Naive thymus-derived CD8-positive, alpha-beta T cell (primary cell): ENCODE measurements at places on chromosomes 2 and 18. TPM values are rescaled to one million over a fixed set of nuclear protein-coding genes. Genes with fewer than 3 reads are reported as not detected.

Gene FZD7
- 1.2 TPM for total RNA-seq

Gene REV1
- 75.4 TPM for total RNA-seq

Gene COLEC12
- not detected for total RNA-seq

Gene NCKAP5
- total RNA-seq = not detected

Gene PCBP1
- total RNA-seq = 386 TPM

Gene FBLN7
- 10.3 TPM for total RNA-seq

Gene ALLC
- not detected for total RNA-seq

Gene NPPC
- not detected for total RNA-seq

Gene SNED1
- total RNA-seq = 99.9 TPM

Gene UXS1
- 187 TPM for total RNA-seq

- H3K36me3 ChIP-seq = peaks cover 11% of the 10 kb centered on the region
- peak; percentile 10 for DNase-seq
- peaks cover 12% of the 10 kb centered on the region for H3K4me1 ChIP-seq
- peaks cover 48% of the 10 kb centered on the region for H3K27me3 ChIP-seq
Observed at GRCh38 chr2:1750933-1751766, 6.8 kb upstream of the PXDN start.

- no peak overlapping the region for H3K4me3 ChIP-seq
- H3K27ac ChIP-seq = no peak overlapping the region
- no peak for DNase-seq
- H3K4me1 ChIP-seq = no peaks in the 10 kb centered on the region
- H3K27me3 ChIP-seq = peaks cover 2% of the 10 kb centered on the region
Observed at GRCh38 chr18:68409576-68409975, 305.3 kb downstream of the TMX3 start.

- peaks cover 4% of the 10 kb centered on the region for H3K36me3 ChIP-seq
- H3K27ac ChIP-seq = no peak overlapping the region
- DNase-seq = no peak
- H3K4me3 ChIP-seq = no peak overlapping the region
Observed at GRCh38 chr2:102277202-102277700, 34.1 kb upstream of the IL1RL1 start.

- no peak for DNase-seq
- no peak overlapping the region for H3K4me3 ChIP-seq
- H3K27ac ChIP-seq = no peak overlapping the region
- no peaks in the 10 kb centered on the region for H3K27me3 ChIP-seq
Observed at GRCh38 chr2:119846021-119846420, 86.3 kb downstream of the PTPN4 start.

DNA sequence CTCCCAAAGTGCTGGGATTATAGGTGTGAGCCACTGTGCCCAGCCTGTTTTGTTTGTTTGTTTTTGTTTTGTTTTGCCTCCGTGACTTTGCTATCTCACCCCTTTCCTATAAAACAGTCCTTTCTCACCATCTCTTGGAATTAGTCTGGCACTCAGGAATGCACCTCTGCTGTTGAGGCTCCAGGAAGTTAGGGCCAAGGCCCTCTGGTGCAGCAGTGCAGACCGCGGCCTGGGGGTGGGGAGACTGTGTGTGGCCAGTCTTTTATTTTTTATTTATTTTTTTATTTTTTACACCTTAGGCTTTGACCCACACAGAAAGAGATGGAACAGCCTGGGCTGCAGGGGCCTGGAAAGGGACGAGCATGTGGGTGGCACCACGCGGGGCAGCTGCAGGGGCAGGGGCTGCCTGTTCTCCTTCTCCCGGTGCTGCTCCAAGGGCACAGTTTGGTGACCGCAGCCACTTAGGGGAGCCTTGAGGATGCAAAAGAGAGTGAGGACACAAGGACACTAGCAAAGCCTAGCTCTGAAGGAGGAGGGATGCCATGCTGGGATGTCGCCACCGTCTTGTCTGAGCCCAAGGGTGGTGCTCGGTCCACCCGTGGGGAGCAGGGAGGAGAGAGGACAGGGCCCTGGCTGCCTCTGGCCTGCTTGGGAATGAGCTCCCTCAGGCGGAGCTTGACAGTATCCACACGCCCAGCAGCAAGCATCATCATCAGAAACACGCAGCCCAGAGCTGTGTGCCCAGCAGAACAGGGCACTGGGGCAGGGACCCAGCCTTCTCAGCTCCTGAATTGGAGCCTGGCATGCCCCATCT lies 19.4 kb upstream of the ALPI start:
- no peak overlapping the region for H3K4me3 ChIP-seq
- H3K36me3 ChIP-seq = no peaks in the 10 kb centered on the region
- peaks cover 5% of the 10 kb centered on the region for H3K4me1 ChIP-seq
- no peak overlapping the region for H3K27ac ChIP-seq
- no peak for DNase-seq

GRCh38 chr18:58515175-58515775 lies 113.6 kb downstream of the ALPK2 start:
- no peaks in the 10 kb centered on the region for H3K4me1 ChIP-seq
- H3K4me3 ChIP-seq = no peak overlapping the region
- no peaks in the 10 kb centered on the region for H3K36me3 ChIP-seq
- H3K27ac ChIP-seq = no peak overlapping the region
- peaks cover 6% of the 10 kb centered on the region for H3K27me3 ChIP-seq

GRCh38 chr2:226366920-226367319 lies 432.7 kb downstream of the IRS1 start:
- DNase-seq = no peak
- no peak overlapping the region for H3K27ac ChIP-seq
- H3K4me1 ChIP-seq = no peaks in the 10 kb centered on the region
- no peaks in the 10 kb centered on the region for H3K36me3 ChIP-seq
- peaks cover 21% of the 10 kb centered on the region for H3K27me3 ChIP-seq
- no peak overlapping the region for H3K4me3 ChIP-seq

- H3K27me3 ChIP-seq = no peaks in the 10 kb centered on the region
- H3K27ac ChIP-seq = no peak overlapping the region
- H3K4me1 ChIP-seq = no peaks in the 10 kb centered on the region
- no peaks in the 10 kb centered on the region for H3K36me3 ChIP-seq
- DNase-seq = no peak
Observed at GRCh38 chr2:188848887-188849435, 125.2 kb upstream of the COL3A1 start.

DNA sequence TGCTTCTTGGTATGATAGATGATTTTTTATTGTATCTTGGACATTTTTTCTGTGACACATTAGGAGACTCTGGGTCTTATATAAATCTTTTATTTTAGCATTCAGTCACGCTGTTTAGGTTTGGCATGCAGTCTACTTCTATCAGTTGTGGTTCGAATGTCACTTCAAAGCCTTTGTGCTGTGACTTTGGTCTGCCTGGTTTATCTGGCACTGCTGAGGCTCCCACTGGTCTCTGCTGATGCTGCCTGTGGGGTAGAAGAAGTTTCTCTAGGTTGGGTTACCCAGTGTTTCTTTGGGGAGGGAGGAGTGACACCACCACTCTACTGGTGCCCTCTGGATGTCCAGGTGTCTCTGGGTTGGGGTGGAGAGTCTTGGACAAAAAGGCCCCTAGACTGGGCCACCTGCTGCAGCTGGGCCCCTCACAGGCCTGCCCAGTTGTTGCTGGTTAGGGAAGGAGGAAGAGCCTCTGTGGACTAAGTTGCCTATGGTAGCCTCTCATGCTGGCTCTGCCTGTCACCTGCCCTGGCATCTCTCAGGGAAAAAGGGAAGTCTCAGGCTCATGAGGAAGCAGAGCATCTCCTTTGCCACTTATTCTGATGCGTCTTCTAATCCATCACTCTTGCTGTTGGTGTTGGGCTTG lies 115.4 kb upstream of the HS6ST1 start:
- H3K27ac ChIP-seq = no peak overlapping the region
- H3K36me3 ChIP-seq = no peaks in the 10 kb centered on the region
- no peak overlapping the region for H3K4me3 ChIP-seq

DNA sequence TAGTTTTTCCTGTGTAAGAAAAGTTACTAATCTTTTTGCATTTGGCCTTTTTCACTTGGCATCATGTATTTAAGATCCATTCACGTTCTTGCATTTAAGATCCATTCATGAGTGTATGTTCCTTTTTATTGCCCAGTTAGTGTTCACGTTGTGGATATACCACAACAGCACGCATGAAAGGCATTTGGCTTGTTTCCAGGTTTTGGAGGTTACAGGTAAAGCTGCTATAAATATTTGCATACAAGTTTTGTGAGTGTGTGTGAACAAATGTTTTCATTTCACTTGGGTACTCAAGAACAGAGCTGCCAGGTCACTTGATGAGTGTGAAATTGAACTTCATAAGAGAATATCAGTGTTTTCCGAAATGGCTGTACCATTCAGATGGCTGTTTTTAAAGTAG lies 121.2 kb downstream of the CCBE1 start:
- no peak for DNase-seq
- H3K27me3 ChIP-seq = peaks cover 18% of the 10 kb centered on the region
- H3K36me3 ChIP-seq = no peaks in the 10 kb centered on the region
- no peak overlapping the region for H3K27ac ChIP-seq

DNA sequence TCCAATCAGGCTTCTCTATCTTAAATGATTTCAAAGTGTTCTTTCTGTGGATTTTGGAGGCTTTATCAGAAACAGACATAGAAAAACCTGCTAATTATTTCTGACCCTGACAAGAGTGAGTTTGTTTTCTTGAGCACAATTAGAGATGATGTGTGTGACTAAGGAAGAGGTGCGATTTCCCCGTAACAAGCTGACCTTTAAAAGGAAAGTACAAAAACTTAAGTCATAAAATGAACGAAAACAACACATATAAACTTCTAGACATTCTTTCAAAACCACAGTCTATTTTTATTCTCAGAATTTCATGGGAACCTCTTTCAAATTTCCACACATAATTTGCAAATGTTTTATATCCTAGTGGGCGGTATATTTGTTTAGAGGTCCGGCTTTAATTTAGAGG lies 604.8 kb downstream of the CPS1 start:
- H3K4me1 ChIP-seq = no peaks in the 10 kb centered on the region
- H3K36me3 ChIP-seq = no peaks in the 10 kb centered on the region
- no peak overlapping the region for H3K4me3 ChIP-seq
- no peaks in the 10 kb centered on the region for H3K27me3 ChIP-seq
- no peak overlapping the region for H3K27ac ChIP-seq
- no peak for DNase-seq

DNA sequence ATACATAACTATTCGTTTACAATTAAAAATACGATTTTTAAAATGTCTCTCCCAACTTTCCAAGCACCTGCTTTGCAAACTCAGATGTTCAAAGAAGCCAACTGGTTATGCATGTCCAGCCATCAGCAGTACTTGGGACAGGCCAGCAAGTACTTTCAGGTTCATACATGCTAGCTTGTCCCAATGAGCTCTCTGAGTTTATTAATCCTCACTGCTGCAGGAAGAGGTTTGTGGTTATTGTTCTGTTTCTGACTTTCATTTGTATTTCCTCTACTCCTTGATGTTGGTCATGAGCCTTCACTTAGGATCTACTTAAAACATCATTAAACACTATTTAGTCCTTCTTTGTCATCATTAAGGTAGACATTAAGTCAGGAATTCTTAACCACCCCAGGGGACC lies 374.1 kb downstream of the LRATD1 start:
- no peak overlapping the region for H3K27ac ChIP-seq
- H3K36me3 ChIP-seq = no peaks in the 10 kb centered on the region
- H3K27me3 ChIP-seq = no peaks in the 10 kb centered on the region
- peaks cover 6% of the 10 kb centered on the region for H3K4me1 ChIP-seq
